ENCODE measurements at places on chromosomes 4 and X.

- no peak for DNase-seq
These were observed 28.0 kb downstream of the JAKMIP1 start for GRCh38 chr4:6172093-6172926.

- DNase-seq: no peak
These were observed 196.0 kb upstream of the DCAF8L1 start for GRCh38 chrX:28177202-28177601.

DNA sequence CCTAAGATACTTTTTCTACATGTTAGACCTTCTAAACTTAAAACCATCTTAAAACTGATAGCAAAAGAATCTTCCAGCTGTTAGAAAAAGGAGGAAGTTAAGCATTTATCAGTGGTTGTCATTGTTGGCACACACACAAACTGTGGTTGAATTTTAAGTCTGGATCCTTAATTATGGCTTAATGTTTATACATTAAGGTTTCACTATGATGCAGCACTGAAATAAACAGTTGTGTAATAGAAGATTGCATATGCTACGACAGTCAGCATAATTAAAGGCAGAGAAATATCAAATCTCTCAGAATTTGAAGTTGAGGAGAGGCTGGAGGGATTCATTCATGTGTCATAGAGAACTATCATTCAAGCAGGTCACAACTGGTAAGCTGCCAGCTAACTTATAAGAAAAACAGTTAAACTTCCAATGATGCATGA is 32.3 kb downstream of the ADGRA3 start:
- peak; percentile 49 for DNase-seq

- DNase-seq: no peak
These were observed 472.0 kb downstream of the IQCM start for GRCh38 chr4:149343614-149344013.

DNA sequence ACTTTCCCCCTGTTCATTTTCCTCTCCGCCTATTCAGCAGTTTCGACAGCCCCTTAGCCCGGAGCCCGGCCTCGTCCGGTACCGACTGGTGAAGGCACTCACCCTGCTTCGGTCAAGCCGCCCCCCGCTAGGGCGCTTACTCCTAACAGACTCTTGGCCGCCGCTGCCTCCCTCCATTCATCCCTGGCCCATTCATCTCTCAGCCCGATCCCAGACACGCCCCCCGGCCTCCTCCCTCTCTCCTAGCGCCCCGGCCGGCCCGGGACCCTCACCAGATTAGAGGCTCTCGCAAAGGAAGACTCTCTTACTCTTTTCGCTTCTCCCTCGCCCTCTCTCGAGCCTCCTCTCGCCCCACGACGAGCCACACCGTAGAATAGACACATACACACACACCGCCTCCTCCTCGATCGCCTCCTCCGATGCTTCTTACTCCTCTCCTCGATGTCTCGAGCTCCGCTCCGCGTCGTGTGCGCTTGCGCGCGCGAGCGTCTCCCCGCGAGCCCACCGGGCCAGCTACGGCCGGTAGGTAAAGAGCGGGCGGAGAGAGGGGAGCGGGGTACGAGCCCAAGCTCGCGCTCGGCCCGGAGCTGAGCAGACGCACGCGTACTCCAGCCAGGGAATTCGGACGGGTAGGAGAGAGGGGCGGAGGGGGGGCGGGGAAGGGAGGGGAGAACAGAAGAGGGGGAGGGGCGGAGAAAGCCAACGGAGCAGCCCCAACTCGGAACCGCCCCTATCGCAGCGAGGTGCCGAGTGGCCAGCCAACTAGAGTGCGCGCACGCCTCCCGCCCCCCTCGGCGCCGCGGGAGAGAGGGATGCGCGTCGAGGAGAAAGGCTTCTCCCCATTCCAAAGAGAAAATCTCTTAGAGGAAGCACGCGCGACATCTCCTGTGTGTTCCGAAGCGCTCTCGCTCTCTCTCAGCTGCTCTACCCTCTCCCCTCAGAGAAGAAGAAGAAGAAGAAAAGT is at the start of gene WNK3:
Gene WNK3, minus strand, starts transcription at position 633 of the 964 bp plus-strand sequence.
- DNase-seq: no peak

DNA sequence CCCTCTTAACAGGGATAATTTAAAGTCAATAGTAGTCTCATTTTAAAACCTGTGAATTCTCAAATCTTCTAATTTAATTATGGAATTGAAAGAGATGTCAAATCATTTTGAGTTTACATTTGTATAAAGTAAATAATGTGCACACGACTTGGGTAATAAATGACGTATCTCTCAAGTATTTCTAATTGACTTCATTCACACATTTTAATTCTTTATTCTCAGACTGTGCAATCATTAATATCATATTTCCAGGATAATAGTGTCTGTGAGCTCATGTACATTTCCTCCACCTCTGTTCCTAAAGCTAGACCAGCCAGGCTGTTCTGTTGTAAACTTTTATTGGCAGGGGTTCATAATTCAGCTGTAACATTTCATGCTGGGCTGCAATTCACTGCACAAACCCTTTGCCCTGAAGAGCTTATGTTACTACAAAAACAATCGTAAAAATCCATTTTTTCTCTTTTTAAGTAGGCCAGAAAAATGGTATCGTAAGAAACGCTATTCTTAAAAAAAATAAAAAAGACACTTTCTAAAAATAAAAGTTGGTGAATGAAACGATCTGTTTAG is 1103.1 kb upstream of the TENM3 start:
- DNase-seq: no peak

GRCh38 chr4:145093638-145094037 is 4.4 kb downstream of the ANAPC10 start:
- no peak for DNase-seq

GRCh38 chr4:54169176-54169575 is 59.9 kb upstream of the PDGFRA start:
- DNase-seq: peak; percentile 21

GRCh38 chrX:120791013-120791643 is 84.5 kb downstream of the CT47B1 start:
- DNase-seq: peak; percentile 46

DNA sequence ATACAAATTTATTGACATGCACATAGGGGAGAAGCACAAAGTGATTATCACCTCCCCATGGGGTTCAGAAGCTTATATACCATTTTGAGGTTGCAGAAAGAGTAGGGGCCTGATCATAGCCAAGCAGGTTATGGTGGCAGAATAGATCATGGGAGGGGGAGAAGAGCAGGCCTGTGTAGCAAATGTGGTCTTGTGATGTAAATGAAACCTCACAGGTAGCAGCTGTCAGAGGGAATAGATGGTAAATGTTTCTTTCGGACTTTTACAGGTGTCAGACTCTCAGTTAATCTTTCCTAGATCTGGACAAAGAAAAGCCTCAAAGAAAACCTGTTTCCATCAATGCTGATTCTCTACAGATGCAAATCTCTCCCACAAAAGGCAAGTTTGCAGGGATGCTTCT is 84.4 kb downstream of the CFAP299 start:
- no peak for DNase-seq

- no peak for DNase-seq
These were observed 28.3 kb downstream of the CNGA2 start for GRCh38 chrX:151762802-151763201.

DNA sequence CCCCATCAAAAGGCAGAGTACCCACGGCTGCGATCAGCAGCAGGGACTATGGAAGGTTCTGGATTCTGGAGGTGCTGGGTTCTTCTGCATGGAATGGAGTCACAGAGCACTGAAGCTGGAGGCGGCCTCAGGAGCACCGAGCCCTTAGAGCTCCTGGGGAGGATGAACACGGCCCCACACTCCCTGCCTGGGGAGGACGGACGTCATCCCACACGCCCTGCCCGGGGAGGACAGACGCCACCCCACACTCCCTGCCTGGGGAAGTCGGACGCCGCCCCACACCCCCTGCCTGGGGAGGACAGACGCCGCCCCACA is 9.9 kb downstream of the LRPAP1 start:
- DNase-seq: no peak

DNA sequence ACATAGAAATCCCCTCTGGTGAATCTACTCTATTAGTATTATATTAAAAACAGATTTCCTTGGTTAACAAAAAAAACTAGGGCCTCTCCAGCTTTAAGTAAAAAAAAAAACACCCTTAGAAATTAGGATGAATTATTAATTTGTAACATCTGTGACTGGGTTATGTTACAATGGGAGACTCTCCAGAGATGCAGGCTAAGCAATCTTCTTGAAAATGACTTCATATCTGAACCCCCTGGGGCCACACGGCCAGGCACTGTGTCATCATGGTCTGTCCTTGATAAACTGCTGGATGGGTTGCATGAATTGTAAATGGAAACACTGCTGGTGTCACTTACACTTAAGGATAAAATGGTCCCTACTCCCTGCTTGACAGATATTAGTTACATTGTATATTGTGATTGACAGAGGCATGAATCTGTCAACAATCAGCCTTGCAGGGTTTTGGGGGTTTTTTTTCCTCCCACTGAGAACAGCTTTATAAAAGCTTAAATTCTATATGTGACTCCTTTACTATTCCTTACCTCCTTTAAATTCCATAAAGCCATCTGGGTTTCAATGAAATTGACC is 49.1 kb downstream of the PRKG2 start:
- no peak for DNase-seq

GRCh38 chrX:116272861-116273260 is 102.3 kb downstream of the AGTR2 start:
- no peak for DNase-seq

DNA sequence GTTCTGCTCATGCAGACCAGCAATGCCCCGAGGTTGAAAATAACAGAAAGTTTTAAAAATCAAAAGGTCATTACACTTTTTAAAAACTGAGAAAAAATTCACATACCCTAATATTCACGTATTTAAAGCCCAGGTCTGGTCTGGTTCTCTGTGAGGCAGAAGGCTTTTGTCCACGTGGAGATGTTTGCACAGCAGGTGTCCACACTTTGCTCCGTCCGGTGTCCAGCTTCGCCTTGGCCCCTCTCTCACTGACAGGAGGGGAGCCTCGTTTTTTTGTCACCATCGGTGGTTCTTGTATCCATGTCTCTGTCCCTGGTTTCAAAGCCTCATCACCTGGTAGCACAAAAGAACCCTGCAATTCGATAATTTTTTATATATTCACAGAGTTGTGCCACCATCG is 434.6 kb upstream of the FRG1 start:
- DNase-seq: no peak

GRCh38 chrX:23797371-23798128 is 14.6 kb downstream of the SAT1 start:
- no peak for DNase-seq

- DNase-seq: no peak
These were observed 63.0 kb downstream of the ANK2 start for GRCh38 chr4:113112338-113112978.

- DNase-seq: no peak
These were observed 10.5 kb upstream of the TLR3 start for GRCh38 chr4:186058253-186058979.

- peak; percentile 52 for DNase-seq
These were observed 11.0 kb upstream of the FGF5 start for GRCh38 chr4:80255329-80256095.

GRCh38 chr4:92235731-92236130 is 68.0 kb upstream of the GRID2 start:
- DNase-seq: no peak

- no peak for DNase-seq
These were observed 16.9 kb upstream of the HMGB3 start for GRCh38 chrX:150966235-150966634.

DNA sequence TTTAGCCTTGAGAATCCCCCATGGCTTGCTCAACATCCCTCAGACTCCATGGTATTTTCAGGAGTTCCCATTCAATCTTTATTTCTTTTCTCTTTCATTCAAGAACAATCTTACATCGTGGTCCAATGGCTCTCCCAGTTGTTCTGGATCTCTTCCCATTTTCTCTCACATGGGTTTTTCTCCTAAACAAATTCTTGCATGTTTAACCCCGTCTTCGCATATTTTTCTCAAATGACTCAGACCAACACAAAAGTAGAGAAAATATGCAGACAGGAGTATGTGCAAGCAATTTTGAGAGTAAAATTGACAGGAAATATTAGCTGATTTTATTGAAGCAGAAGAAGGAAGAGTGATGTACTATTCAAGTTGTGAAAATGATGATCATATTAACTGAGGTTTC is 396.4 kb upstream of the TRAM1L1 start:
- DNase-seq: no peak

GRCh38 chr4:110172972-110173371 is 25.4 kb downstream of the ELOVL6 start:
- no peak for DNase-seq

DNA sequence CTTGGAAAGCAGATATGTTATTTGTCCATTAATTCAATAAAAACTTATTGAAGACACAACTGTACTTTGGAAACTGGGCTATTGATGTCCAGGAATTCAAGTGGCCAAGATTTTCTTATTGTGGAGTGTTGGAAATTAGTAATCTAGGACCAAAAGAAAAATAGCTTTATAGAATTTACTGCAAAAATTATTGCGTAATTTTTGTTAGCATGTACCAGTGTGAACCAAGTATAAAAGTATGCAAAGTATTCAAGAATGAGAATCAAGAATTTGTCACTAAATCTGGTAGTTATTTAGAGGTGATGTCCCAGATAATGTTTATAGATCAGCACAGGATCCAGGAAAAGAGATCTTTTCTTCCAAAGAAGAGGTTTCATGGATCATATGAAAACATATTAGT is 468.9 kb upstream of the CTSO start:
- DNase-seq: no peak

- no peak for DNase-seq
These were observed 6.7 kb upstream of the ZNF41 start for GRCh38 chrX:47489507-47490275.

DNA sequence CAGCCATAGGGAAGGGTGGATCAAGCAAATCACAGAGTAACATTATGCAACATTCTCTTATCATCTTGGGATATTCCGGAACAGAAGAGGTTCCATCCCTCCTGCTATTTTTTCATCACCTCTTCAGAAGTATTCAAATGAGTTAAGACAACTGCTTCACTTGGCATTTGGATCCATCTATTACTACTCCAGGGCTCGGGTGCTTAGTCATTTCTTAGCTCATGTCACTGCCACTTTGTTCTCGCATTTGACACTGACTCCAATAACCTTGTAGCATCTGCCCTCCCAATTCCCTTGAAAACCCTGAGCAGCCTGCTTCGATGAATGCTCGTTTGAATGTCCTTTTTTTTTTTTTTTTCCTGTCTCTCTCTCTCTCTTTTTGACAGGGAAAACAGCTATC is 114.9 kb downstream of the PPARGC1A start:
- DNase-seq: no peak

DNA sequence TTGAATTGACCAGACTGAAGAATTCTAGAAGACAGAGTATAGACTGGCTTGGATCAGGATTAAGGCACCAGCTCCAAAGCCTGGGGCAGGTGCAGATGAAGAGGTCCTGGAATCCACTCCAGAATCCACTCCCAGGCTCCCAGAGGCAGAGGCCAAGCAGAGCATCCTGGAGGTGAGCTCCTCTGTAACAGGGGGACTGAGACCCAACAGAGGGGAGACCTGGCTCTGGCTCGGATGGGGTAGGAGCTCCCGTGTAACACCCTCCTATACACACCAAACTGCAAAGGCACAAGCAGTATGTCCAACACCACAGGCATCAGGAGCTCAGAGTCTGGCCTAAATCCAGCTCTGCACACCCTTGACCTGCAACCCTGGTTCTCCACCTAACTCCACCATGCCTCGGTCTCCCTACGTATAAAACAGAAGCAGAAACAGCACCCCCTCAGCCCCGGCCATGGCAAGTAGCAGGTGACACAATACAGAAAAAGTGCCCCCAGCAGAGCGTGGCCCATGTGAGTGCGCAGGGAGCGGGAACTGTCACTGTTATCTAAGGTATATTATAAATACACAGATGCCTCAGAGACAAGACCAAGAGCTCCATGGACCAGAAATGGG is 14.9 kb downstream of the RNF212 start:
- no peak for DNase-seq
